Gastroesophageal sphincter (tissue), 4 donors: ENCODE measurements at places on chromosomes 1 and 21. TPM values are rescaled to one million over a fixed set of nuclear protein-coding genes. Genes with fewer than 3 reads are reported as not detected.

The OR10R2 gene
- not detected for total RNA-seq

The BRINP2 gene
- not detected for total RNA-seq

The LRRC53 gene
- total RNA-seq: not detected

The TDRD10 gene
- total RNA-seq: 1.4 TPM

The CELA2A gene
- total RNA-seq: not detected

The CCDC185 gene
- total RNA-seq: not detected

The APCS gene
- not detected for total RNA-seq

DNA sequence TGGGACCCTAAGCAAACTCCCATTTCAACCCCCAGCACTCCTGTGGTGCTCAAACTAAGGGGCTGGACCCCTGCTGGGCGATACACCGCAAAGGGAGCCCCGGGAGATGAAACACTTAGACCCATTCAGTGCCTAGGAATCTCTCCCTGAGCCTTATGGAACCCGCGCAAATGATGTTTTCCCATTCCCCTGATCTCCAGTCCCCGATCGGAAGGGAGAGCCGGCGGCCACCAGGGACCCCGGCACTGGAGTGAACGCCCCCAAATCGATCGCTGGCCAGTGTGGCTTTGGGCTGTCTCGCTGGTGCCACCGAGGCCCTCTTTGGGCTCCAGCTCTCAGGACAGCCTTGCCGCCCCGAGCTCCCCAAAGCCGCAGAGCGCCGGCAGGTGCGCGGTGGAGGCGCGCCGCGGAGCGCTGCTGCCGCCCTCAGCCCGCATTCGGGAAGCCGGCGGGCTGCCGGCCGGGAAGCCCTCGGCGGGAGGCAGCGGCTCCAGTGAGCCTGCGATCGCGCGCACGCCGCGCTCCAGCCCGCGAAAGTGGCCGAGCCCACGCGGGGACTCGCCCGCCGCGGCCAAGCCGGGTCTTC lies 1.1 kb downstream of the PLXNA2 start:
- ATAC-seq: peak; percentile 32

DNA sequence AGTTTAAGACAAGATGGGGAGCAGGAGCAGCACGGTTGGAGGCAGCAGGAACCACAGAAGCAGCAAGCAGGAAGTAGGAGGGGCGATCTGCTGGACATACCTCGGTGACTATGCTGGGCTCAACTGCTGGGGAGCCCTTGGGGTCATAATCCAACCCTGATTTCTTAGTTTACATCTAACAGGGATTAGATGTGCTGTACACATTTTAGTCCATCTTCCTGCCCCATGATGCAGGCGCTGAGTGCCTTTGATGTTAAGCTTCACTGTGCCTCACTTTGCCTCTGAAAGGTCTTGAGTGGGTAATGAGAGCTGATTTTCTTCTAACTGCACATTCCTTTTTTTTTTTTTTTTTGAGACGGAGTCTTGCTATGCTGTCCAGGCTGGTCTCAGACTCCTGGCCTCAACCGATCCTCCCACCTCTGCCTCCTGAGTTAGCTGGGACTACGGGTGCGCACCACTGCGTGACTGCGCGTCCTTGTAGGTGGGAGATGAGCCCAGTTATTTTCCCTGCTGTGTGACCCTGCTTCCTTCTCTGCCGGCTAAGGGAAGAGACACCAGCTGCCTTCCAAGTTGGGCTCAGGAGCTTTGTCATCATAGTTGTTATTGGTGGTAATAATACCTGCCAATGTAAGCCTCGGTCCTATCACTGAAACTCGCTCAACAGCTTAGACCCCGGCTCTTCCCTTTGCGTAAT lies 1.1 kb upstream of the RCAN3 start:
- no peak for ATAC-seq

DNA sequence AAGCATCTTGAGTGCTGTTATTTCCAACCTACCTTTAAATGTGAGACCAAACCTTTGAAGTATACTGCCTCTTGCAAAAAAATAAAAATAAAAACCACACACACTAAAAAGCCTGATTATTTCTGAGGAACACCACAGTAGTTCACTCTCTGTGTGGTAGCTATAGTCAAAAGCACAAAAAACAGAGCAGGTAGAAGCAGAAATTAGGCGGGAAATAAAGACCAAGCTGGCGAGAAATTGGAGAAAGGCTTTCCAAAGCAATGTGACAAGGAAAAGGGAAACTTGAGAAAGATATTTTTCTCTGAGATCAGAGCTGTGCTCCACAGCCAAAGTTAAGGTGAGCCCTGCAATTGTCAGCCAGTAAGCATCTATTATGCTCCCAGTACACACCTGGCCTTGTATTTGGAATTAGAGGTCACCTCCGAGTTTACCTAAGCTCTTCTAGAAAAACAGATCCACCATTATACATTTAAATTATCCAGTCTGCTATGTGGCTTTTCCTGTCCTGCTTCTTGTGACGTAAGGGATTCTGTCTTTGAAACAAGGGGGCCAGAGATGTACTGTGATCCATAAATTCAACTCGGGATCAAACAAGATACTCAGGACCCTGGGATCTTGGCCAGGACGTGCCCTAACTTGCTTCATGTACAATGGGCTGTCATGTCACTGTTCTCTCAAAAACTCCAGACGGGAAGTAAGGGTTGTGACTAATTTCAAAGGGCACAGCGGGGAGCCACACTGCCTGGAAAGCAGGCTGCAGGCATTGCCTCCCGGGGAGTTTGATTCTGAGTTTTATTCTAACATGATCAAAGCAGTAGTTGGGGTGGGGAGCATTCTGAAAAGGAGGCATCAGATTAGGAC lies 39.8 kb upstream of the RAB4A start:
- ATAC-seq: no peak

DNA sequence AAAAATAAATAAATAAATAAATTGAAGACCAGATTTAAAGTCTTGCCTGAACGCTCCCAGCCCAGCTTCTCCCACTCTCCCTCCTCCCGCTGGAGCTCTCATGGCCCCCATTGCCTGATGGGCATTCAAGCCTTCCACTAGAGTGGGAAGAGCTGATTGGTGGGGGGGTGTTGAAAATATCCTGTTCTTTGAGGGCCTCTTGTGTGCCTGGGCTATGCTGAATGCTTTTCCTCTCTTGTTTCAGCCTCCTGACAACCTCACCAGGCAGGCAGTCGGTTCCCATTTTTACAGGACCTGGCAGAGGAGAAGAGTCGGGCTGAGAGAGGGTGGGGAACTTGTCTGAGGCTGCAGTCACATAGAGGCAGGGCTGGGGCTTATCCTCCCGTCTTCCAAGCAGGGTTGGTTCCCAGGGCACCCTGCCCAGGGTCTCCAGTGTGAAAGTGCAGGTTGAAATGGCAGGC lies 59.2 kb upstream of the SSBP3 start:
- no peak for ATAC-seq

- ATAC-seq: no peak
These were observed 136.8 kb downstream of the FOXD2 start for GRCh38 chr1:47574451-47575165.

DNA sequence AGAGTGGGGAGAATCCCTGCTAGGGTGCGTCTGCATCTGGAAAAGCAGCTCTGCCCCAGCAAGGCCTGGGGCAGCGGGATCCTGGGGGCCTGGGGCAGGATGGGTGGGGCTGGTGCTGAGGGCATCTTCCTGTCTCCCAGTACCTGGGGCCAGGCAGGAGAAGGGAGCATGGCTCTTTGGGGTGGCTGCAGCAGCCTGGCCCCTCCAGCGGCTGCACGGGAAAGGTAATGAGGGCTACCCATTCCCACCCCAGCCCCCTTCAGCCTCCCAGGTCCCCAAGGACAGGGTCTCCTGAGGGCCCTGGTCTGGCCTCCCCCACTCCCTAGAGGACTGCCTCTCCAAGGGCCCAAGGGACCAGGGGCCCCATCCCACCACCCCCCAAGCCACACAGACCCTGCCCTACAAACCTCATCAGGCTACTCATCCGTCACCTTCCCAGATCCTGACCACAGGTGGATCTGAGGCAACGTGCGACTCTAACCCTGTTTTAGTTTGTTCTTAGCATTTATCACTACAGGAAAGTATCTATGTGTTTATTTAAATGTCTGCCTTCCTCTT lies 910 bp upstream of the ANKRD65 start:
- no peak for ATAC-seq

GRCh38 chr1:183090391-183091006 lies 67.3 kb downstream of the LAMC1 start:
- ATAC-seq: peak; percentile 87

DNA sequence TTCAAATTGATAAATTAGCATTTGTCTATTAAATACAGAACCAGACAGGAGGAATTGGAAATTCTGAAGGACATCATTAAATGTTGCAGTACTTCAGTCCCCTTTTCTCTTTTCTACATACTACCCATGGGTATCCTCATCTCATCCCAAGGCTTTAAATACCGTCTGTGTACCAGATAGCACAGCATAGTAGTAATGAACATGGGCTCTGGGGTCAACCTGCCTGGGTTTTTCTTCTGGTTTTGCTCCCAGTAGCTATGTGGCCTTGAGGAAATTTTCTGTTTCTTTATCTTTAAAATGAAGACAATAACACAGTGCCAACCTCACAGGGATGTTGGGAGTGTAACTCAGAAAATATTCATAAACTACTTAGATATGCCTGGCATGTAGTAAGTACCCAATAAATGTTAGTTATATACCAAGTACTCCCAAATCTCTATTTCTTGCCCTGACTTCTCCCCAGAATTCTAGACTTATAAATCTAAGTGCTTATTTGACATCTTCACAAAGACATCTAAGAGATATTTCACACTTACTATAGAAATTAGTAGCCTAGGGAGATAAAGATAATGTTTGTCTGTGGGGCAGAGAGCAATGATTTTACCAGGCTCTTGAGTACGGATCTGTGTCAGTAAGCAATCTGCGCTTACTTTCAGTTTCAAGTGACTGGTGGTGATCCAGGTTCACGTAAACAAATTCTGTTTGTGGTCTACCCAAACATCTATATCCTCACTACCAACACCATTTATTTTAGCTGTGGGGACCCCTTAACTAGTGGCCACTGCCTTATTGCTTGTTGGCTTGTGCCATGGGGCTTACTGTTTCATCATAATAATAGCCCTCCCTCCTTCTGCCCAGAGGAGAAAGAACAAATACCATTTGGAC lies 37.3 kb downstream of the VANGL2 start:
- ATAC-seq: no peak

GRCh38 chr1:178335426-178335825 lies 161.3 kb downstream of the CLEC20A start:
- ATAC-seq: no peak

DNA sequence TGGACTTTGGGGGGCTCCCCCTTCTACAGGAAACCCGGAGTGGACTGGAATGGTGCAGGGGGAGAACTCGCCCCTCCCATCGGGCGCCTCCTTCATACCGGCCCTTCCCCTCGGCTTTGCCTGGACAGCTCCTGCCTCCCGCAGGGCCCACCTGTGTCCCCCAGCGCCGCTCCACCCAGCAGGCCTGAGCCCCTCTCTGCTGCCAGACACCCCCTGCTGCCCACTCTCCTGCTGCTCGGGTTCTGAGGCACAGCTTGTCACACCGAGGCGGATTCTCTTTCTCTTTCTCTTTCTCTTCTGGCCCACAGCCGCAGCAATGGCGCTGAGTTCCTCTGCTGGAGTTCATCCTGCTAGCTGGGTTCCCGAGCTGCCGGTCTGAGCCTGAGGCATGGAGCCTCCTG lies at the start of gene TNFRSF14:
Gene TNFRSF14, plus strand, starts transcription at position 95 of the 401 bp plus-strand sequence. Its CDS starts 294 bp downstream, at position 389.
- ATAC-seq: peak; percentile 55

GRCh38 chr1:84442256-84442655 lies 36.8 kb upstream of the RPF1 start:
- ATAC-seq: no peak

DNA sequence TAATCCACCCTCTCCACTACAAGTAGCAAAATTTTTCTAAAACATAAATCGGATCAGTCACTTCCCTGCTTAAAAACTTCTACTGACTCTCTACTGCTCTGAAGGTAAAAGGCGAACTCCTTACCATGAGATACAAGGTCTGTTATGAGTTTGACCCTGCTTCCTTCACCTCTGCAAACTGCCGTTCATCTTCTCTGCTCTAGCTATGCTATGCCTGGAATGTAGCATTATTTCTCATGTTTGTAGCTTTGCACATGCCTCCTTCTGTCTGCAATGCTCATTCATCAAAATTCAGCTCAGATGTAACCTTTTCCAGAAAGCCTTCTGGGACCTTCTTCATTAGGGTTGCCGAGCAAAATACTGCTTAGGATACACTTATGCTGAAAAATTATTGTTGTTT lies 30.8 kb downstream of the RPL5 start:
- no peak for ATAC-seq

- ATAC-seq: peak; percentile 50
These were observed 1109.3 kb upstream of the B3GALT2 start for GRCh38 chr1:194295685-194296084.

- ATAC-seq: peak; percentile 7
These were observed 1.4 kb upstream of the MIA3 start for GRCh38 chr1:222616525-222616924.

DNA sequence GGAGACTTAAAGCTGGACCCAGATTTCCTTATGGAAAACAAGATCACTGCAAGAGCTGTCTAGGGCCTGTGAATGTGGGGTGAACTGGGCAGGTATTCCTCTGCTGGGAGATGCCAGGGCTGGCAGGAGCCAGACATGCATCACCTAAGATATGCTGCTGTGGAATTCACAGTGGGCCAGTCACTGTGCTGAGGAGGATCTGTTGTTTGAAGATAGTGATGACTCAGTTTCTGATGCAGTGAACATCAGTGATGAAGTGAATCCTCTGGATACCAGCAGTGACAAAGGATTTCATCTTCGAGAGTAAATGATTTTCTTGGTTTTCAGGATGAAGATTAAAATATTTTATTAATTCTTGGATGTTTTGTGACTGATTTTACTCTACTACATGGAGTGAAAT lies 29.9 kb upstream of the CAMSAP2 start:
- no peak for ATAC-seq

DNA sequence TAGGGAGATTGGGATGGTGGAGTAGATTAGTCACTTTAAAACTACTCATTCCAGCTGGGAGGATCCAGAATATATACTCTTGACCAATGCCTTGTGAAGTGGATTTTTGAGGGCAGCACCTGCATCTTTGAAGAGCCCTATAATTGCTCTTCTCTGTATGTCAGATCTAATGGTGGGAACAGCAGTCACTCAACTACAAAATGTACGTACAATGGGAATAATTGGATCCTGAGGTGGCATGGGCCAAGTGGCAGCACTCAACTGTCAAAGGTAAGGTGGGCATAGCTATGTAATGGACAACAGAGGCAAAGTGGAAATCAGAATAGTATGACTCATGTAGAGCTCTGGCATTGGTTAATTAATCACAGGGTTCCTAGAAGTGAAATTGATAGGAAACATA lies 51.6 kb upstream of the KIAA0040 start:
- ATAC-seq: no peak

GRCh38 chr21:44888581-44889550 lies 15.4 kb upstream of the PTTG1IP start:
- ATAC-seq: no peak

- no peak for ATAC-seq
These were observed 175.5 kb downstream of the ACTL8 start for GRCh38 chr1:17930635-17931034.
